LHCN-M2 (cell line): ENCODE measurements at places on chromosomes 5 and 9. TPM values are rescaled to one million over a fixed set of nuclear protein-coding genes. Genes with fewer than 3 reads are reported as not detected.

DNA sequence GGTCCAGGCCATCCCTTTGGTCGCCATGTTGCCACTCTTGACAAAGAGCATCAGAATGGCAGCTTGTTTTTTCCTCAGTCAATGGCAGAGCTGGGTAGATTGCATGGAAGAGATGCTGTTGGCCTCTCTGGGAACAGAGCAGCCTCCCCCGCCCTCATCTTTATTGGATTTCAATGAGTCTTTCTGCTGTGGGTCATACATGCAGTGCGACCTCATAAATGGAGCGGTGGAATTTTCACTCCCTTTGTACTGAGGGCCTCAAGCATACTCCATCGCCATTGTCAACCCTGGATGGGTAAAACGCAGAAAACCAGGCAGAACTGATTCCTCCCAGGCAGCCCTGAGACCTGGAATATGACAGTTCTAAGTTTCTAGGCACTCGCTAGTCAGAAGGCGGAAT lies 71.8 kb downstream of the ZNF618 start:
- DNase-seq: no peak

DNA sequence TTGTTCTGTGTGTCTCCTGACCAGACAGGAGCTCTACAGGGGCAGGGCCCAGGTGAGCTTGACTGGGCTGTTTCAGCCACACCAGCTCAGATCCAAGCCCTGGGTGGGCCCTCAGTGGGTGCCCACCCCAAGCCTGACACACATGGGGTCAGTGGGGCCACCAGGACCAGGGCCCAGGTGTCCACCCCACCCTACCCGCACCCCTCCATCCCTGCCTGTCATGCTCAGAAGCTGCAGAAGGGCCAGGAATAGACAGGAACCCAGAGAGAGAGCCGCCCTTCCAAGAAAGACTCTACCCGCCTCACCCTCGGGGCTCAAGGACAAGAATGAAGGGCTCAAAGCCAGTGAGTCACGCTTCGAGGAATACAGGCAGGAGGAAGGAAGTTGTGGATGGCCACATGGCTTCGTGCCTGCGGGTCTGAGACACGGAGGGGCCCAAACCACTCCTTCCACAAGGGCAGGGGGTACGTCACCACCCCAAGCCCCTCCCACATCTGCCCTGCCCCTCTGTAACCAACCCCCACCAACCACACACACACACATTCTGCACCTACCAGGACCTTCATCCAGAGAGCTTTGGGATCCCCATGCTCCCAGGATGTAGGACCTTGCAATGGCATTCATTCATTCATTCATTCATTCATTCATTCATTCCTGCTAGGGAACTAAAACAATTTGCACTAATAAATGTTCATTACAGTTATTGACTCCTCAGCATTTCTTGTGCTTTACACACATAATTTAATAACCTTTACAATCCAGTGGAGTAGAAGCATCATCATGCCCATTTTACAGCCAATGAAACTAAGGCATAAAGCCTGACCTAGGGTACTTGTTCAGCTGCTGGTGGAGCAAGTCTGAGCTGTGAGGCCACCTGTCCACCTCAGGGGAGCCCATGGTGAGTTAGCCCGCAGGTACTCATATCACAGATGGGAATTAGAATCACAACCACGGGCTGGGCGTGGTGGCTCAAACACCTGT lies 55.9 kb upstream of the STXBP1 start:
- peak; percentile 96 for DNase-seq

DNA sequence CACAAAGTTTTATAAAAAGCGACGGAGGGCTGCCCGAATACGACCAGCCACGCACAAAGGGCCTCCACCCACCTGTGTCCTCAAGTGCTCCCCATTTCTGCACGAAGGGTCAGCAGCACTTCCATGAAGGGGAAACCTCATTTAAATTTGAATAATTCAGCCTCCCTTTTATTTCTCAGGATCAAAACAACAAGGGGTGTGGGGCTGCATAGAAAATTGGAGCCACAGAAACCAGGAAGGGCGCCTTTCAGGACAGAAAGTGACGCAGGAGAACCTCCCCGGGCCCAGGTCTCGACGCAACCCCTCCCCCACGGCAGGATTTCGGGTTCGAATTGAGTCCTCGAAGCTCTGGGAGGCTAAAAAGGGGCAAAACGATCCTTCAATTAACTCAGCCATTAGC lies 2.1 kb downstream of the NRARP start:
- no peak for DNase-seq

- peak; percentile 34 for DNase-seq
Observed at GRCh38 chr5:97142521-97143254, at the start of gene LIX1. Gene LIX1 (minus strand): TSS chr5:97142611. CDS start chr5:97142576, 35 bp downstream.

- DNase-seq: peak; percentile 49
Observed at GRCh38 chr9:98951967-98952366, 8.3 kb downstream of the COL15A1 start.

- no peak for DNase-seq
Observed at GRCh38 chr9:20619487-20620200, 2.7 kb downstream of the MLLT3 start.

TRIM7 gene
- 1.5 and 1.6 TPM in 2 replicates for total RNA-seq

MACIR gene
- total RNA-seq: 11.6 and 15.3 TPM in 2 replicates

LURAP1L gene
- 3.3 and 4.4 TPM in 2 replicates for total RNA-seq

ANKRD18B gene
- total RNA-seq: 6.0 and 7.9 TPM in 2 replicates
